ENCODE measurements at places on chromosomes 12 and 14.

GRCh38 chr14:69392481-69392880, 5.6 kb downstream of the ERH start:
- no peak for DNase-seq

DNA sequence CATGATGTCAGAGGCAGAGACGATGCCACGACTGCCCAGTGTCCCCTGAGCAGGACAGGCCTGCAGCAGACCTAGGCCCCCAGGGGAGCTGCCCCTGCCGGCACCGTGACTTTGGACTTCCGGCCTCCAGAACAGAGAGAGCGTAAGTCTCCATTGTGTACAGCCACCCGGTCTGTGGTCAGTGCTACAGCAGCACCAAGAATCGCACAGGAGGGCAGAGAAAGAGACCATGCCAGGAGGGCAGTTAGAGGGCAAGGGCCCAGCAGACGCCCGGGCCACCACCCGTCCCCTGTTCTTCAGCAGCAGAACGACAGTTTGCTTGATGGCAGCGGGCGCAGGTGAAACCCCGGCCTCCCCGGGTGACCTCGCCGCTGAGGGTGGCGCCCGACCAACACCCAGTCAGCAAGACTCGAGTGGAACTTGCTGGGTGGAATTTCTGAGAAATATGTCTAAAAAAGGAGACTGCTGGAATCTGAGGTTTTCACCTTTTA, 19.7 kb downstream of the GALNT9 start:
- no peak for DNase-seq

DNA sequence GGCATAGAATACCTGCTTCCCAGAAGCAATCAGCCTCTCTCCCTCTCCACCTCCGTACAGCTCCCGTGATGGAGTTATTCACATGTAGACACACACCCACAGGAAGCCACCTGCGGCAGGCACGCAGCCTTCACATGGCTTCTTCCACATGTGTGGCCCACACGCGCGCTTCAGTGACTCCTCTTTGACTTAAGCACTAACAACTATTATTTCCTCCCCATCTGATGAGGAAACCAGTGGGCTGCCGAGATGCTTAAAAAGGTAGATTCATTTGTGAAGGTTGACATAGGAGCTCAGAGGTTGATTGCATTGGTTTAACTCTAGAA, 69.3 kb downstream of the PRMT8 start:
- no peak for DNase-seq

GRCh38 chr12:19810213-19810612, 370.9 kb downstream of the AEBP2 start:
- DNase-seq, result no peak

- no peak for DNase-seq
Observed at GRCh38 chr12:5889381-5890047, 55.5 kb downstream of the ANO2 start.

GRCh38 chr12:89538897-89539296, 13.1 kb upstream of the POC1B start:
- no peak for DNase-seq

DNA sequence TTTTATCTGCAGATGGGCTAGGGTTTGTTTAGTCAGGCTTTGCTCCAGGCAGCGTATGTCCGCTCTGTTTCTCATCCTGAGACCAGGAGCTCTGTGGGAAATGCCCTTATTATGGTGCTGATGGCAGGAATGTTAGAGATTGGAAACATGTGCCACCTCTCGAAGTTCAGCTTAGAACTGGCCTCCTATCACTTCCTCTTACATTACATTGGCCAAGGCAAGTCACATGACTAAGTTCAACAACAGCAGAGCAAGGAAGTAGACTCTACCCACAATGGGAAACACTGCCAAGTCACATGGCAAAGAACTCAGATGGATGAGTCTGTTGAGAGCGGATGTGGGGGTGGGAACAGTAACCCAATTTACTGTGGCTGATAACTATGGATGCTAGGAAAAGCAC, 161.9 kb upstream of the WSCD2 start:
- DNase-seq, result no peak

DNA sequence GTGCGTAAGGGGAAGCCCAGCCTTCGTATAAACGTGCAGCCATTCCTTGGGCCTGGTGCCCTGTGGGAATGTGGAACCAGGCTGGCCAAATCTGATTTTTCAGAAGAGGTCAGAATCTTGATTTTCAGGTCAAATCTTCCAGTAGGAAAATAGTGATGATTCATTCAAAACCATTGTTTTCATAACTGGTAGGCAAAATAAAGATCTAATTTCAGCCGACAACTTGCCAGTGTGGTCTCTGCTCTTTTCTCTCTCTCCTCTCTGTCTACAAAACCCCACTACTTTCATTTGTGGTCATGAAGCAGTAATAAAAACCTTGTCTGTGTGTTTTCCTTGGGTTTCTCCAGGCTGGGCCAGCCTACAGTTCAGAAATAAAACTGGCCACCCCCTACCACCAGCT, 135.1 kb downstream of the RBM19 start:
- no peak for DNase-seq

- DNase-seq, result no peak
Observed at GRCh38 chr14:80291101-80291500, 79.8 kb upstream of the DIO2 start.

GRCh38 chr12:68106160-68106559, 53.4 kb downstream of the IFNG start:
- no peak for DNase-seq

DNA sequence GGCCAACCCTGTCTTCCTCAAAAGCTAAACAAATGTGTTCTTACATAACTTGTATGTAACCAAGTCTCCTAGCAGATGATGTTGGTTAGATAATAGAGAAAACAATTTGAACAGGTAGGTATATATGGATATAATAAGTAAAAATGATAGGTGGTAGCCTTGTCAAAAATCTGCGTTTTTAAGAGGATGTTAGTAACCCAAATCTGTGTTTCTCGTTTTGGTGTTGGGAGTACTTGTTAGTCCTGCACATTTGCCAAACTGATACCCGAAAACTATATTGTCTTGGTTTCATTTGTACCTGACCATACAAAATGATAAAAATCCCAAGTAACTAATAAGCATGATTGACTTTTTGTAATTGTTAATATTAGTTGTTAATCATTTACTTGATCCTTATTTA, 8.1 kb downstream of the SRSF5 start:
- DNase-seq, result no peak

- DNase-seq, result no peak
Observed at GRCh38 chr14:59538936-59539335, 37.7 kb downstream of the CCDC175 start.

- DNase-seq, result no peak
Observed at GRCh38 chr12:75660107-75660530, 148.7 kb upstream of the KRR1 start.

- DNase-seq, result no peak
Observed at GRCh38 chr14:66540038-66540437, 32.1 kb downstream of the GPHN start.

DNA sequence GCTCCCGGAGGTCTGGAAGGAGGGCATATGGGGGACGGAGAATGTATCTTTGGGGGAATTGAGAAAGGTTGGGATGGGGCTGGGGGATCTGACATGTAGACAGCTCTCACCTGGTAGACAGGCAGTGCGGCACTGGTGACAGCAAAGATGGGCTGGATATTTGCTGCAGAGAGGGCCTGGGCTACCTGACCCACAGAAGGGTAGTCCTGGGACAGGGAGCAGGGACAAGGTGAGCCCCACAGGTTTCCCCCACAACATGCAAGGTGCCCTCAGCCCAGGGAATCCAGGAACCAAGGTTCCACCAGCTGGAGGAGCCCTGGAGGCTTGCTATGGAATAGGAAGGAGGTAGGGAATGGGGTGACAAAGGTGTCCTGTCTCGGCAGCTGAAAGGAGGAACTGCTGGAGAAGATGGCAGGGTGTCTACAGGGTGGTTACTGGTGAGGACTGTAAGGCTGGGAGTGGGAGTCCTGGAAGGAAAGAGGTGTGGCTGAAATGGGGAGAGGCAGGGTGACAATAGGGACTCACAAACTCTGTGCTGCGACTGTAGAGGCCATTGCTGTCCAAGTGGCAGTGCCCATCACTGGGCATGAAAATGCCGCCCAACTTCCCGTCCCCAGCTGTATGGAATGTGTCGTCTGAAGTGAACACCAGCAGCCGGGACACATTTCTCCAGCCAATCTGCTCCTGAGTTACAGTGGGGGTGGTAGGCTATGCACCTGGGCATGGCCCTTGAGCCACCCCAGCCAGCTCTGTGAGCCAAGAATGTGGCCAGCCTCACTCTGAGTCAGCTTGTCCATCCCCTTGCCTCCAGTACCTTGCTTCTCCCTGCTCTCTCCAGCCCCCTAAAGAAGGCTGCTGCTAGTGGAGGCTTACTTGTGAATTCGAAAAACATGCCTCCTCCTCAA, 11.3 kb downstream of the ITGB7 start:
- no peak for DNase-seq

DNA sequence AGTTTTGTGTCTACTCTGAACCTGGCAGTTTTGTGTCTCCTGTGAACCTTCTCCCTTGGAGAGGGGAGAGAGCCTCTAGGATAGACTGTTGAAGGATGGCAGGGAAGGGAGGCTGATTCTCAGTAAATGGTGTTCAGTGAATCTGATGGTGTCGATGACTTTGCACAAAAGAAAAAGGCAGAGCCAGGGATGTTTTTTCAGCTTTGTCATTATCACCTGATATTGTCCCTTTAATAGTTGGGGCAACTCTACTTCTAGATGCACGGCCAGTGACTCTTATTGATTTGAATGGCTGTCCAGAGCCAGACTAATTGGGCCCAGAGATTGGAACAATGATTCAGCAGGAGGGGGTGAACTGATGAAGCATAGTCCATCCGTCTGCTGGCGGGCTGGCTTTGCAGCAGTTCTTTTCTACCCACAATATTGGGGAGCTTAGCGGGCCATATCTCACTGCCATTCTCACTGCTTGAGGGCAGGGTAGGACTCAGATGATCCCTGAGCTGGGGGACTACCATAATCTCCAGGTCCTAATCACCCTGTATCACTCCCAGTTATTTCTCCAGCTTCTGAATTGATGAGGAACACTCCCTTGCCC, 93.1 kb downstream of the ADCK1 start:
- DNase-seq, result no peak

- no peak for DNase-seq
Observed at GRCh38 chr14:31395572-31396205, 24.7 kb downstream of the HEATR5A start.

DNA sequence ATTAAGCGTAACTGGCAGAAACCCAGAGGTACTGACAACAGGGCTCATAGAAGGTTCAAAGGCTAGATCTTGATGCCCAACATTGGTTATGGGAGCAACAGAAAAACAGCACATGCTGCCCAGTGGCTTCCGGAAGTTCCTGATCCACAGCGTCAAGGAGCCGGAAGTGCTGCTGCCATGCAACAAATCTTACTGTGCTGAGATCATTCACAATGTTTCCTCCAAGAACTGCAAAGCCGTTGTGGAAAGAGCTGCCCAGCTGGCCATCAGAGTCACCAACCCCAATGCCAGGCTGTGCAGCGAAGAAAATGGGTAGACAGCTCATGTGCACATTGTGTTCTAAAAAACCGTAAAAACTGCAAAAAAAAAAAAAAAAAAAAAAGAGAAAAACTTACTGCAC, 192.3 kb downstream of the MON2 start:
- no peak for DNase-seq

DNA sequence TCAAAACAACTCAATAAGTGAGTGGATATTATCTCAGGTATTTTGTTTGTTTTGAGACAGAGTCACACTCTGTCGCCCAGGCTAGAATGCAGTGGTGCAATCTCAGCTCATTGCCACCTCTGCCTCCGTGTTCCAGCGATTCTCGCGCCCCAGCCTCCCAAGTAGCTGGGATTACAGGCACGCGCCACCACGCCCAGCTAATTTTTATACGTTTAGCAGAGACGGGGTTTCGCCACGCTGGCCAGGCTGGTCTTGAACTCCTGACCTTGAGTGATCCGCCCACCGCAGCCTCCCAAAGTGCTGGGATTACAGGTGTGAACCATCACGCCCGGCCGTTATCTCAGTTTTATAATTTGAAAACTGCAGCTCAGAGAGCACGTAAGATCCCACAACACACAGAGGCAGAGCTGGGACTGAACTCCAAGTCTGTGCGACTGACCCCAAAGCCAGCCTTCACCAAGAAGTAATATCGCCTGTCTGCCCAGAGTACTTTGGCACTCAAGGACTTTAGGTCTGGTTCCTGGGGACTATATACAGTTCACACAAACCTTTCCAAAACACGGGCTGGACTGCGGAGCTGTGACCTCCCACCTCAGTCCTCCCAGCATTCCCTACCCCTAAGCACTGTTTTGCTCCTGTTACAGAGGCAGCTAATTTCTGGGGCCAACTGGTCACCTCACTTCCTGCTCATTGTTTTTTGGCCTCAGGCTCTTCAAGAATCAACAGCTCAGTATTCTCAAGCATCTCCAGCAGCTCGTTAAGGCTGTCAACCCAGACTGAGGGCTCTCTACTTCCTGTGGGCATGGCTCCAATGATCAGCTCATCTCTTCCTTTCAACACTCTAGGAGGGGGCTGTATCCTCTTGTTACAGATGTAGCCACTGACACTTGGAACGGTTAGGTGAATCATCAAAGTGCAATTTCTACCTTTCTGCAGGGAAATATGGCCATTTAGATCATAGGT, 22.5 kb downstream of the TESC start:
- no peak for DNase-seq

DNA sequence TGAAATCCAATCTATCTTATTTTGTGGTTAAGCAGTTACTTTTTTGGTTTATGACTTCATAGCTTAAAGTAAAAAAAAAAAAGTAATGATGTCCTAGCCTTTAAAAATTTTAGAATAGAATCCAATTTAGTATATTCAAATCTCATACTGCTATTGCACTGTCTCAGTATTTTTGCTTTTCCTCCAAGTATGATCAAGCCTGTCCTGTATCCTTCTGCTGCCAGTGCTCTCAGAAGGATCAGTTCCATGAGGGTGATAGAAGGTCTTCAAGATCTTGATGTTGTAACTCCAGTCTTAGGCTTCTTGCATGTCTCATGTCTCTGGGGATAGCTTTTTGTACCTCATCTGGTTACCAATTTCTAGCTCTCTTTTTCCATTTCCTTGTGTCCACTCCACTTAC, 324.2 kb upstream of the FAR2 start:
- DNase-seq, result no peak

DNA sequence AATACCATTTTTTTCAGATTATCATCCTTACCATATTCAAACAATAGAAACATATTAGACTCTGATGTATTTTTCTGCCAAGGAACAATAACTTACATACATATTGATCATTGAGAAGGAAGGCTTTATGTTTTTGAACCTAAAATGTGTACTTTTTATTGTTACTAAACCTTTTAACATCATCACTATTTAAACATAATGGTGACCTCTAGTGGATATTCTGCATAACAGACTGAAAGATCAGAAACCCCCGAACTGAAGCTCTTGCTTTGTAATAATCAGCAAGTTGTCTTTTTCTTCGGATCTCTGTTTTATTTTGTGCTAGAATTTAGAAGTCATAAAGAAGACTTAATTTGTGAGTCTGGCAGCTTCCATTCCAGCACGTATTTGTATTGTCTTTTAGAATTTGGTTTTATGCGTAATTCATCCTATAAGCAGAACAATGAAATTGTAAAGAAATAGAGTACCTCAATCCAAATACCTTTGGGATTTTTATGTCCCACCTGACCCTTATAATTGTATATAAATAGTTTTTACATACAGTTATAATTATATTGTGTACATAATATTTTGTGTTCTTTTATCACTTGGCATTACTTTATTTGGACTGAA, 125.9 kb upstream of the ATF1 start:
- DNase-seq, result no peak
